Memory B cell (primary cell): ENCODE measurements at places on chromosomes 1 and 21.

DNA sequence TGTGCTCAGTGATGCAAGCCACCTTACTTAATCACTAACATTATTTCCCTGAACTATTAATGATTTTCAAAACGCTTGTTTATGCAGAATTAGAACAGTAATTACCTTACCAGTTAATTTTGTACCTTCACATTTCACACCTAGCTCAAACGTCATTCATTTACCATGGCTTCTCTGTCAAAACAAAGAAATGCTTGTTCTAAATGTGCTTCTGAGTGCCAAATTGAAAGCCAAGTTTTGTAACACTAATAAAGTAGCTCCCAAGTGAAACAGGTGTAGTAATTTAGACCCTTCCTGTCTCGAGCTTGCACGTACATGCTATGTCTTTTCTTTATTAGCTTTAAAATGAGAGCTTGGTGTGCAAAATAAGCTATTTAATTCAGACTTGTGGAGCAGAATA, 533.7 kb upstream of the PKN2 start:
- DNase-seq: no peak

DNA sequence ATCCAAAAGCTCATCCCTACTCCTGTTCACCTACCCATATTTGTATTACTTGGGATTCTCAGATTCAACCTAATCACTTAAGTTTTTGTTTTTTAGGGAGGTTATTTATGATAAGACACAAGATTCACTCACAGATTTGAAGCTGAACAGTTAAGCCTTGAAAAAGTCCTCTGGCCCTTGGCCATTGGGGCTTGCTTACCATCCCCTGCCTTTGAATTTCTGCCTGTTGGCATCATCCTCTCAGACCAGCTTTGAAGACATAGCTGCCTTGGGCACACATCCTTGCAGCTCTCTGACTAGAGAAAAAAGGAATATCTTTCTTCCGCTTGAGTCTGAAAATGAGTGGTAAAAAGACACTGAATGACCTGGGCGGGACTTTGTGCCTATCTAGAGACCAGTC, 41.8 kb upstream of the RALGPS2 start:
- DNase-seq: no peak

GRCh38 chr1:16442941-16443340, 2.4 kb downstream of the NECAP2 start:
- DNase-seq: no peak

DNA sequence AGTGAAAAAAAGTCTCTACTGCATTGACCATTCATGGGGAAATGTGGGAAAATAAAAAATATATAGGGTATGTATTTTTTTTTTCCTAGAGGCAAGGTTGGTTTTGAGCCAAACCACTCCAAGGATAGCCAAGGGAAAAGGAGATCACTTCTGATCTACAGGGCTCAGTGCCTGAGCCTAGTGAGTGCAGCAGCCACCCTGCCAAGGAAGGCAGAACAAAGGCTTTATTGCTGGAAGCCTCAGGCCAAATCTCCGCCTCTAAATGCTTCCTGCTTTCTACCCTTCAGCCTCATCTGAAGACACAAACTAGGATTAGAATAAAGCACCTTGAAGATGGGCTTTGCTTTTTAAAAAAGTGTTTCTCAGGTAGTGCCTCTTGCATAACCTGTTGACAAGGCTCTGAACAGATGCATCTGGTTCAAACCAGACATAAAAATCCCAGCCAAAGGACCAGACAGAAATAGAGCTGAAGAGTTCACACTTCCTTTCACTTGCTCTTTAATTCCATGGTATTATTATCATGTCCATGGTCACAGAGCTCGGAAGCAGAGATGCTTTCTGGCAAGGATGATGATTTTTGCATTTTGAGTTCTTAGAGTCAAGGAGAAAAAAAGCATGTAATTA, 10.5 kb downstream of the C1orf115 start:
- no peak for DNase-seq

- no peak for DNase-seq
Observed at GRCh38 chr1:247535402-247535801, 838 bp downstream of the OR2C3 start.

- no peak for DNase-seq
Observed at GRCh38 chr1:29453502-29454240, 217.3 kb downstream of the PTPRU start.

DNA sequence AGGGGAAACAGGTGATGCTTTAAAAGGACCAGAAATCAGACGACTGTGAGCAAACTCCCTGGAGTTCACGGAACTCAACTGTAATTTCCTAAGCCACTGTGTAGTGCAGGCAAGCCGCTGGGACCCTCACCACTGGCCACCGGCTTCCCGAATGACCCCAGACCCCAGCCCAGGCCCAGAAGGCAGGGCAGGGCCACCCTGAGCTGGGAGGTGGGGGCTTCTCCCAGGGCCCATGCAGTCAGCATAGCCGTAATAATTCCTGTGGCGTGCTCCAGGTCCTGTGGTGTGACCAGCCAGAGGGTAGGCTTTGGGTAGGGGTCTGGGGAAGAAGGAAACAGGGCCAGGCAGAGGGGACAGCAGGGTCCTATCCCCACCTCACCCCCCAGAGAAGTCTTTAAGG, 3.5 kb upstream of the ARF1 start:
- DNase-seq: no peak

- DNase-seq: no peak
Observed at GRCh38 chr21:23601549-23601948, 2005.7 kb downstream of the MRPL39 start.
